ENCODE measurements at places on chromosomes 5 and 9. TPM values are rescaled to one million over a fixed set of nuclear protein-coding genes. Genes with fewer than 3 reads are reported as not detected.

The EQTN gene
- total RNA-seq = 0.22 TPM

The TXNDC8 gene
- total RNA-seq = not detected

The PIP5KL1 gene
- total RNA-seq = 2.0 TPM

The FAM170A gene
- not detected for total RNA-seq

The GPR151 gene
- not detected for total RNA-seq

The NUTM2G gene
- not detected for total RNA-seq

The CORO2A gene
- 1.1 TPM for total RNA-seq

The ARRDC1 gene
- 64.4 TPM for total RNA-seq

The PCDHGA12 gene
- not detected for total RNA-seq

The IFNA13 gene
- not detected for total RNA-seq

The BRD3OS gene
- total RNA-seq = 20.3 TPM

The FUBP3 gene
- total RNA-seq = 47.4 TPM

The WDR38 gene
- total RNA-seq = 0.12 TPM

The ZNF366 gene
- not detected for total RNA-seq

The DNAI1 gene
- not detected for total RNA-seq

The SLC25A2 gene
- total RNA-seq = not detected

Measured in A549 treated with Mapracorat at 1 μM for 4 hours (cell line).